B cell (primary cell): ENCODE measurements at places on chromosomes 7 and 10.

DNA sequence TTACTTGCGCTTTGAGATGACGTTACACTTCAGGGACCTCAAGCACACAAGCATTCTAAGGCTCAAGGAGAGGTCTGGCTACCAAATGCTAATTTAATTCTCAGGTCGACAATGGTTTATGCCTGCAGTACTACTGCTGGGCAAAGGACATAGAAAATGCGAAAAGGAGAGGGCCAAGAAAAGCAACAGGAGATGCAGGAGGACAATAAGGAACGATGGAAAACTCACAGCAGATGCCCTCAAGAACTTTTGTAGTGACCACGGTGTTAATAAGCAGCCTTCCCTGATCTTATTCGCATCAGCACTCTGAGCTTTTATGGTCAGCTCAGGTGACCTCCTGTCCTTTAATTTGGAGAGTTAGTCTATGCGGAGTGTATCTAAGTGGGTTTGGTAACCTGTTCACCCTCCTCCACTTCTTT lies 146.3 kb downstream of the GPR85 start:
- H3K27me3 ChIP-seq, result no peaks in the 10 kb centered on the region
- DNase-seq, result no peak
- peak overlapping the region; percentile 74 for H3K27ac ChIP-seq

- H3K27me3 ChIP-seq, result no peaks in the 10 kb centered on the region
- H3K27ac ChIP-seq, result no peak overlapping the region
- H3K4me1 ChIP-seq, result no peaks in the 10 kb centered on the region
- DNase-seq, result no peak
- H3K36me3 ChIP-seq, result no peaks in the 10 kb centered on the region
Observed at GRCh38 chr10:10437886-10438285, 579.8 kb upstream of the CELF2 start.

DNA sequence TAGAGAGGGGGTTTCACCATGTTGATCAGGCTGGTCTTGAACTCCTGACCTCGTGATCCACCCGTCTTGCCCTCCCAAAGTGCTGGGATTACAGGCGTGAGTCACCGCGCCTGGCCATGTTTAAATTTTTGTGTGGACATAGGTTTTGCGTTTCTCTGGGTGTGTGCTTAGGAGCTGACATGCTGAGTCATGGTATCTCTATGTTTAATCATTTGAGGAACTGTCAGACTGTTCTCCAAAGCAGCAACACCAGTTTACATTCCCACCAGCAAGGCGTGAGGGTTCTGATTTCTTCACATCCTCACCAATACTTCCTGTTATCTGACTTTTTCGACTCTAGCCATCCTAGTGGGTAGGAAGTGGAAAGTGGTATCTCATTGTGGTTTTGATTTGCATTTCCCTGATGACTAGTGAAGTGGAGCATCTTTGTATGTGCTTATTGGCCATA lies 153.7 kb downstream of the DNAJB6 start:
- no peak overlapping the region for H3K27ac ChIP-seq
- H3K27me3 ChIP-seq, result peaks cover 3% of the 10 kb centered on the region
- H3K36me3 ChIP-seq, result no peaks in the 10 kb centered on the region
- DNase-seq, result peak; percentile 14
- no peaks in the 10 kb centered on the region for H3K4me1 ChIP-seq

DNA sequence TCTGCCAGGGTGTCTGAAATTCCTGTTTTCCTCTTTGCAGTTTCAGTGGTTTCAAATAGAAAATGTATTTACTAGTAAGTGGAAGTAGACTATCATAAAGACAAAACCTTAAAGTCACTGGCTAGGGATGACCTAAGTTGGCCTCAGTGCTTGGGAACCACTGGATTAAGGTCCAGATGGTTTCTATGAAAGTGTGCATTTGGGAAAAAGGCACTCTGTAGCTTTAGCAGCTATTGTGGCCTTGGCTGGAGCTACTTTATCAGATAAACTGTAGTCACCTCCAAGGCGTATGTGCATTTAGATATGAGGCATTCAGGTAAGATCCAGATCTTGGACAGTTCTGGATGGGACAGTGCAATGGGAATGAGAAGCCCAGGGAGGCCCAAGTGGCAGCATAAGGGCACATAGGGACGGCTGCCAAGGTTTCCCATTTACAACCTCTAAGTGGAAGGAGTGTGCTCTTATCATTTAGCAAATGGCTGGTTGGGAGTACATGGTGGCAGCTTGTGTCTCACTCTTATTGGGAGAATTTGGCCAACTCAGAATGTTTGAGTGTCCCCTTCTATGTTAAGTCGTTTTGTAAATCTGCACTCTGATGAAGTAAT lies 185.6 kb downstream of the LRMDA start:
- no peak for DNase-seq
- H3K36me3 ChIP-seq, result no peaks in the 10 kb centered on the region
- no peaks in the 10 kb centered on the region for H3K27me3 ChIP-seq
- no peak overlapping the region for H3K4me3 ChIP-seq
- no peaks in the 10 kb centered on the region for H3K4me1 ChIP-seq

DNA sequence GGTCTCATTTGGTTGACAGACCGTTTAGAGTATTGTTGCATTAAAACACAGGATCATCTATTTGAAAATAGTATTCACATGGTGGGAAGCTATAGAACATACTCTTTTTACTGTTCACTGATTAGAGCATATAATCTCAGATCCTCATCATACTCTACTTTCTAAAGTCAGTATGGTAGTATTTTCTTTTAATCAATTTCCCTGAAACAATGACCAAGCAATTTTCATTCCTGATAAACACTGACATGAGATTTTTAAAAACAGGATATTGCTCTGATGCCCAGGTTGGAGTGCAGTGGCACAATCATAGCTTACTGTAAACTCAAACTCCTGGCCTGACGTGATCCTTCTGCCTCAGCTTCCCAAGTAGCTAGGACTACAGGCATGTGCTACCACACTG lies 63.9 kb downstream of the PTPN12 start:
- no peaks in the 10 kb centered on the region for H3K4me1 ChIP-seq
- no peak overlapping the region for H3K4me3 ChIP-seq
- H3K36me3 ChIP-seq, result no peaks in the 10 kb centered on the region
- H3K27ac ChIP-seq, result no peak overlapping the region

- no peaks in the 10 kb centered on the region for H3K4me1 ChIP-seq
- no peak overlapping the region for H3K27ac ChIP-seq
- no peaks in the 10 kb centered on the region for H3K36me3 ChIP-seq
- H3K4me3 ChIP-seq, result no peak overlapping the region
- H3K27me3 ChIP-seq, result no peaks in the 10 kb centered on the region
Observed at GRCh38 chr7:145339319-145339718, 503.5 kb upstream of the TPK1 start.

DNA sequence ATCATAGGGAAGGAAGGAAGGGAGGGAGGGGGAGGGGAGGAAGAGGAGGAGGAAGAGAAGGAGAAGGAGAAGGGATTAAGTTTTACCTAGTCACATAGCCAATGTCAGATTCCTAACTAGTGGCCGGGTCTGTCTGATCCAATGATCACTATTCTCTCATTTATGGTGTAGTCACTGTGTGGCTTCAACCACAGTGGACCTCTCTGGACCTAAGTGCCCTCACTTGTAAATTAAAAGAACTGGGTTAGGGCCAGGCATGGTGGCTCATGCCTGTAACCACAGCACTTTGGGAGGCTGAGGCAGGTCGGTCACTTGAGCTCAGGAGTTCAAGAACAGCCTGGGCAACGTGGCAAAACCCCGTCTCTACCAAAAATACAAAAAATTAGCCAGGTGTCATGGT lies 6.6 kb upstream of the SERPINE1 start:
- H3K27me3 ChIP-seq, result no peaks in the 10 kb centered on the region
- peaks cover 9% of the 10 kb centered on the region for H3K4me1 ChIP-seq
- H3K27ac ChIP-seq, result no peak overlapping the region

- H3K36me3 ChIP-seq, result peaks cover 8% of the 10 kb centered on the region
- H3K27me3 ChIP-seq, result no peaks in the 10 kb centered on the region
- peak overlapping the region; percentile 16 for H3K27ac ChIP-seq
- DNase-seq, result peak; percentile 48
- no peak overlapping the region for H3K4me3 ChIP-seq
Observed at GRCh38 chr7:91050677-91051076, 213.6 kb upstream of the FZD1 start.

DNA sequence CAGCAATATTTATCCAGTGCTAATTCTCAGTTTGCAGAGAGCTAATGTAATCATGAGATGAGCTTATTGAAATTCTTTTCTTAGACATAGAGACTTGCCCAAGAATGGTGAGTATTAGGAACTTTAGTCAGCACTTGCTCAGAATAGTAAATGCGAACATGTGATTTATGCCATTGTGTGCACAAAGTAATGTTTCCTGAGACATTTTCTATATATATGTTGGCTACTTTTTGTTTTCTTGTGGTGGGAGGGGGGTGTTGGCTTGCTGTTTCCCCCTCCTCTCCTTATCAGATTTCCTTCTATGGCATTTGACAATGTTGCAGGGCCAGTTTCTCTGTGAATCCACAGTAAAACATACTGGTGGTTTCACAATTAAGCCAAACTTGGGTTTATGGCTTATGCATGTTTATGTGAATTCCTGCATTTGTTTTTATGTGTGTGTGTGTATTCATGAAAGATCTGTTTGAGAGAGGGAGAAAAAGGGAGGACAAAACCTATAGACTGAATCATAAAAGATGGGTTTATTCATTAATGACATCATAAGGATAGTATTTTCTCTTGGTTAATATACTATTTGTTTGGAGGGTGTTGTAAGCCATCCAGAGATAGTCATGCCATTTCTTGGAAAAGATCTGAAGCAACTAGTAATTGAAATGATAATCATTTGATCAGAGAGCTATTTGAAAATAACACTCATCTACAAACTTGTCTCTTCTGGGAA lies 36.3 kb downstream of the ARID5B start:
- peaks cover 29% of the 10 kb centered on the region for H3K36me3 ChIP-seq
- no peak for DNase-seq
- no peak overlapping the region for H3K4me3 ChIP-seq
- no peaks in the 10 kb centered on the region for H3K27me3 ChIP-seq
- peak overlapping the region; percentile 92 for H3K27ac ChIP-seq

GRCh38 chr7:92872701-92873100 lies 36.3 kb upstream of the CDK6 start:
- no peak overlapping the region for H3K4me3 ChIP-seq
- no peaks in the 10 kb centered on the region for H3K27me3 ChIP-seq
- H3K27ac ChIP-seq, result no peak overlapping the region
- no peak for DNase-seq
- no peaks in the 10 kb centered on the region for H3K36me3 ChIP-seq
- H3K4me1 ChIP-seq, result no peaks in the 10 kb centered on the region

- no peaks in the 10 kb centered on the region for H3K27me3 ChIP-seq
- peaks cover 3% of the 10 kb centered on the region for H3K4me1 ChIP-seq
- no peak overlapping the region for H3K27ac ChIP-seq
- no peak overlapping the region for H3K4me3 ChIP-seq
- no peak for DNase-seq
Observed at GRCh38 chr7:56028942-56029630, 22.2 kb downstream of the PSPH start.

- no peaks in the 10 kb centered on the region for H3K36me3 ChIP-seq
- H3K4me3 ChIP-seq, result no peak overlapping the region
- no peak overlapping the region for H3K27ac ChIP-seq
- no peaks in the 10 kb centered on the region for H3K4me1 ChIP-seq
Observed at GRCh38 chr7:155408651-155409586, 49.0 kb upstream of the EN2 start.

- no peaks in the 10 kb centered on the region for H3K27me3 ChIP-seq
- no peak overlapping the region for H3K27ac ChIP-seq
- H3K36me3 ChIP-seq, result no peaks in the 10 kb centered on the region
- DNase-seq, result no peak
- H3K4me1 ChIP-seq, result no peaks in the 10 kb centered on the region
Observed at GRCh38 chr7:157627033-157627432, 290.2 kb downstream of the DNAJB6 start.

DNA sequence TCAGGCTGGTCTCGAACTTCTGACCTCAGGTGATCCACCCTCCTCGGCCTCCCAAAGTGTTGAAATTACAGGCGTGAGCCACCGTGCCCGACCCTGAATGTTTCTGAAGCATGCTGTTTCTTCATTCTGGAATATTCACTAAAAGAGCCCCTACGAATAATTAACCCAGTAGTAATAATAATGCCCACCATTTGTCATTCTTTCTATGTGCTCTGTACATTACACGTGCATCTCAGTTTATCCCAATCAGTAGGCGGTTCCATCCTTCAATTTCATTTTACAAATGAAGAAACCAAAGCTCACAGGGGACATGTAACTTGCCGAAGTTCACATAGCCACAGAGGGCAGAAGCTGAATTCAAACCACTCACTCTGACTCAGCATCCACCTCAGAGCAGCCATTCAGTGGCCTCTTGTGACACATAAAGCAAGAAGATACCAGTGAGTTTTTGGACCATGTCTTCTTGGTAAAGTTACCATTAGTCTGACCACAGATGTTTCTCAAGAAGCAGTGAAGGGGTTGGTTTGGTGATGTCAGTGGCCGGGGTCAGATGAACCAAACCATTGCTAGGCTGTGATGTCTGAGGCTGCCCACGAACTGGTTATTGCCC lies 71.9 kb upstream of the DUSP5 start:
- no peak overlapping the region for H3K27ac ChIP-seq
- H3K4me1 ChIP-seq, result peaks cover 21% of the 10 kb centered on the region
- H3K4me3 ChIP-seq, result no peak overlapping the region
- no peaks in the 10 kb centered on the region for H3K36me3 ChIP-seq
- peaks cover 3% of the 10 kb centered on the region for H3K27me3 ChIP-seq

DNA sequence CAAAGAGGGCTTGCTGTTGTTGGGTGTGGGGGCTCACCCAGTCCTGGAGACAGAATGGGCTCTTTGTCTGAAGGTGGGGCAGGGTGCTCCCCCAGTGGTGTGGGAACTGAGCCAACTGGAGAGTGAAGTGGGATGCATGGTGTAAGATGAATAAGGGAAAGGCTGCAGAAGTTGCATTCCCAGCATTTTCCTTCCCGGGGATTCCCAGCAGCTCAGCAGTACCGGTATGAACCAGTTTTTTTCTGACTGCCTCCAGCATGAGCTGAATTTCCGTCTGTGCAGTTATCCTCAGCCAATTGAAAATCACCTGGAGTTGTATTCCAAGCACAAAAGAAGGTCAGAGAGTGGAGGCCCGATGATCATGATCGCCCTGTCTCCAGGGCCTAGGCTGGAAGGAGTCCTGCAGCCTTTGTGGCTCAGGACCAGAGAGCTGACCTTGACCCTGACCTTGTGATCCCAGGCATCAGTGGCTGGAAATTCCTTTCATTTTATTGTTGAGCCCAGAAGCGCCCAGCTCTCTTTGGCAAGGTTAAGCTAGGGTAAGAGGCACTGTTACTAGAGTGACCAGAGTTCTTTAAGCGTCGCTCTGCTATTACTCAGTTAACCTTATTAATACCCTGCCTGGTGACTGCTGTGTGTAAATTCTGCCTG lies 33.4 kb downstream of the OGDH start:
- H3K27me3 ChIP-seq, result no peaks in the 10 kb centered on the region
- H3K27ac ChIP-seq, result peak overlapping the region; percentile 93
- H3K36me3 ChIP-seq, result no peaks in the 10 kb centered on the region
- no peak overlapping the region for H3K4me3 ChIP-seq
- DNase-seq, result no peak

DNA sequence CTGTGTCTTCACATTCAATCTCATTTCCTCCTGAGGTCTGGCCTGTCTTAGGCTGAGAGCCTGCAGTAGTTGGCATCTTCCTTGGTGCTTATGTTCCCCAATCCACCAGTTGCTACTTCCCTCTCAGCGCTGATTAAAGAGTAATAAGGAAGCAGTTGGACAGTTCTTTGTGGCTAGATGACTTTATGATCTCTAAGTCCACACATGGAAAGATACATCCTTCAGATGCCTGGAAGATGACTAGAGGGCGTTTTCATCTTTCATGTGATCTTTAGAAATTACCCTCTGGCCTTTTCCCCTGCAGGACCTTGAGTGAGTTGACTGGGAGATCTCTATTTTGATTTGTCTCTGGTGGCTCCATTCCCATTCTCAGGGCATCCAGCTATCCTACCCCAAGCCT lies 204.5 kb downstream of the GRM3 start:
- H3K36me3 ChIP-seq, result no peaks in the 10 kb centered on the region
- no peak overlapping the region for H3K27ac ChIP-seq
- no peak for DNase-seq
- H3K4me3 ChIP-seq, result no peak overlapping the region
- no peaks in the 10 kb centered on the region for H3K4me1 ChIP-seq
